ENCODE measurements at places on chromosomes 1 and 21. TPM values are rescaled to one million over a fixed set of nuclear protein-coding genes. Genes with fewer than 3 reads are reported as not detected.

CRNN gene
- total RNA-seq = not detected

GLMP gene
- total RNA-seq = 16.5 TPM

RNU1-3 gene
- total RNA-seq = 15,479 TPM

PLEKHA6 gene
- 20.4 TPM for total RNA-seq

FHAD1 gene
- 4.9 TPM for total RNA-seq

MFAP2 gene
- total RNA-seq = 1.3 TPM

TMOD4 gene
- total RNA-seq = not detected

OR6Y1 gene
- not detected for total RNA-seq

VASH2 gene
- total RNA-seq = not detected

ALX3 gene
- not detected for total RNA-seq

SLC30A2 gene
- total RNA-seq = 64.6 TPM

OR2L13 gene
- total RNA-seq = not detected

SLC6A9 gene
- 4.6 TPM for total RNA-seq

FOXO6 gene
- 1.0 TPM for total RNA-seq

DDR2 gene
- 20.8 TPM for total RNA-seq

SLC22A15 gene
- total RNA-seq = 8.8 TPM

LIN28A gene
- not detected for total RNA-seq

BCAR3 gene
- 10.9 TPM for total RNA-seq

CD1E gene
- total RNA-seq = 0.78 TPM

ITLN2 gene
- total RNA-seq = not detected

CNTN2 gene
- not detected for total RNA-seq

ANGPTL3 gene
- total RNA-seq = 0.26 TPM

GBP1 gene
- total RNA-seq = 3.3 TPM

SMCP gene
- total RNA-seq = not detected

MRPL24 gene
- total RNA-seq = 25.2 TPM

CORT gene
- total RNA-seq = not detected
